Lung microvascular endothelial cell (primary cell): ENCODE measurements at places on chromosomes 2 and 18. TPM values are rescaled to one million over a fixed set of nuclear protein-coding genes. Genes with fewer than 3 reads are reported as not detected.

Gene ATP6V1B1
- total RNA-seq = not detected in 2 replicates

Gene ST8SIA5
- not detected in 2 replicates for total RNA-seq

Gene IKZF2
- 0.65 and 1.4 TPM in 2 replicates for total RNA-seq

Gene ADGRF3
- total RNA-seq = under 0.01 TPM in 2 replicates

Gene DNAH7
- total RNA-seq = under 0.01 TPM in 1 of 2 replicates, not detected in the other

Gene SLC16A14
- total RNA-seq = under 0.01 TPM in 2 replicates

Gene SPIRE1
- 13.7 and 14.2 TPM in 2 replicates for total RNA-seq

Gene FHOD3
- total RNA-seq = under 0.01 and 0.44 TPM in 2 replicates

Gene ANKRD23
- 0.44 and 0.79 TPM in 2 replicates for total RNA-seq

Gene RSAD2
- total RNA-seq = 0.20 and 0.22 TPM in 2 replicates

Gene MOGAT1
- not detected in 2 replicates for total RNA-seq

Gene L3MBTL4
- total RNA-seq = 2.8 and 15.9 TPM in 2 replicates

Gene EGR4
- total RNA-seq = under 0.01 TPM in 1 of 2 replicates, not detected in the other

Gene CDH7
- under 0.01 TPM in 2 replicates for total RNA-seq

Gene KCNF1
- total RNA-seq = 3.5 and 4.0 TPM in 2 replicates

Gene GLS
- total RNA-seq = 105 and 231 TPM in 2 replicates

Gene GTF2A1L
- under 0.01 TPM in 2 replicates for total RNA-seq

Gene RUFY4
- total RNA-seq = not detected in 2 replicates

Gene RTP5
- not detected in 2 replicates for total RNA-seq

Gene AQP12B
- not detected in 2 replicates for total RNA-seq

Gene INO80D
- total RNA-seq = 4.6 and 6.5 TPM in 2 replicates

Gene COLEC11
- under 0.01 and 0.40 TPM in 2 replicates for total RNA-seq

Gene ACKR3
- 5.0 and 17.9 TPM in 2 replicates for total RNA-seq

Gene SLC9A2
- under 0.01 TPM in 1 of 2 replicates, not detected in the other for total RNA-seq

Gene RABL2A
- 2.4 and 4.8 TPM in 2 replicates for total RNA-seq

Gene SERPINB11
- not detected in 2 replicates for total RNA-seq

Gene TMX3
- total RNA-seq = 49.3 and 53.8 TPM in 2 replicates

Gene KCNJ3
- total RNA-seq = not detected in 2 replicates

Gene CLASP1
- 25.5 and 31.9 TPM in 2 replicates for total RNA-seq

Gene SATB2
- 0.60 and 1.3 TPM in 2 replicates for total RNA-seq

Gene IL37
- not detected in 2 replicates for total RNA-seq

Gene PLEKHH2
- under 0.01 TPM in 1 of 2 replicates, not detected in the other for total RNA-seq

Gene TUBA4B
- not detected in 2 replicates for total RNA-seq

Gene IL1F10
- not detected in 2 replicates for total RNA-seq

Gene MYO1B
- total RNA-seq = 78.2 and 97.4 TPM in 2 replicates
